NCI-H510A treated with DMSO at 0.1 percent for 48 hours (cell line): ENCODE measurements at places on chromosomes 2 and 18.

DNA sequence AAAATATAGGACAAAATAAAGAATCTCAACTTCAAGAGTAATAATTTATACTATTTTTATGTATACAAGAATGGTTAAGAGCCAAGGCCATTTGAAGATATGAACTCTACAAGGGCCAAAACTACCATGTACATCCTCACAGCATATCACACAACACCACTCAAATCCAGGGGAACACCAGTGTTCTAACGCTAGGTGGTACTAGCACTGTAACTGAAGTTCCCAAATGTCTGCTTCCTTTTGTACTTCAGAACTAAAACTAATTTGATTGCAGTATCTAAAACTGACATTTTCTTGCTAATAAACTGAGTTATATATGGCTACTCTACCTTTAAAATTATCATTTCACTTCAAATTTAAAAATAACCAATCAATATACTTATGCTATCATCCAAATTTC, 47.0 kb downstream of the REV1 start:
- DNase-seq, result no peak

- peak; percentile 14 for DNase-seq
Measured at GRCh38 chr18:45920367-45920766, 46.8 kb downstream of the EPG5 start.

- no peak for DNase-seq
Measured at GRCh38 chr2:160205505-160205904, 5.4 kb upstream of the ITGB6 start.

DNA sequence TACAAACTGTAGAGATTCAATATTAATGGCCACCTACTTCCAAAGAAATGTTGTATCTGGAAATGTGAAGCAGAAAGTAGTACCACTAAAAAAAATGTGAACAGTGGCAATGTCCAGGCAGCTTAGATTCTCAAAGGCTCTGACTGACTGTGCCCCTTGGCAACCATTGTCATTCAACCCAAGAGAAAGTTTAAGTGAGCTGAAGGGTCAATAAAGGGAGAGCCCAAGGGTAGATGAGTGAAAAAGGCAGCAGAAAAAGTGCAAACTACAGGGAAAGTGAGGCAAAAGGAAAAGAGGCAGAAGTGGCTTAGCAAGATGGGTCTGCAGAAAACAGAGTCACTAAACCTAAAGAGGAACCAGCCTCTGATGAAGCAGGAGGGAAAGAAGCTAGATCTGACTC, 802.9 kb downstream of the CPS1 start:
- no peak for DNase-seq

DNA sequence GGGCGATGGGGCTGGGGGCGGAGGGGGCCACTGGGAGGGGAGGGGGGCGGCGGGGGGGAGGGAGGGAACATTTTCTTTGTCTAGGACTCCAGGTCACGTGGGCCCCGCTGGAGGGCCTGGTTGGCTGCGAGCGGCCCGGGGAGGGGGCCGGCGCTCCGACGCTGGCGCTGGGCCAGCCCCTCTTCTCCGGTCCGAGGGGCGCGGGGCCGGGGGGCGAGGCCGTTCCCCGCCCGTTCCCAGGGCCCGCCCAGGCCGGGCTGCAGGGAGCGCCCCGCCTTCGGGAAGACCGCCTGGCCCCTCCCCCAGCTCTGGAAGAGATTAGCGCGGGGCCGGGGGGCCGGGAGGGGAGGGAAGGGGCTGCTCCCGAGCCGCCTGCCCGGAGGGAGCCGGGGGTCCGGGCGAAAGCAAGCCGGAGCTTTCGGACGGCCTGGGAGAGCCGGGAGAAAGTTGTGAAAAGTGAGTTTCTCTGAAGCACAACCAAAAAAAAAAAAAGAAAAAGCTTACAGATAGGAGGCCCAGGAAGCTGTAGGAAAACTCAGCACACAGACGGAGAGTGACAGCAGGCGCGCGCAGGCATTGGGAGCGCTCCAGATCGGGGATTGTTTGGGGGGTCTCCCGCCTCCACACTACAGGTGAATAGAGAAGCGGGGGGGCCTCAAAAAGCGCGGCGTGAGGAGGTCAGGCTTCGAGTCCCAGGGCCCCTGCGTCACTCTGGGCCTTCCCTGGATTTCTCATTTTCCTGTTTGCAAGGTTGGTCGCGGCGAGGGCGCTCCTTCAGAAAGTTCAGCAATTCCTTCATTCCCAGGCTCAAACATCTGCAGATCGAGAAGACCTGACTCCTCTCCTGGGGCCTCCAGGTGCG, 84.1 kb upstream of the POMC start:
- peak; percentile 77 for DNase-seq

GRCh38 chr2:72920318-72921087, 3.2 kb downstream of the EMX1 start:
- DNase-seq, result peak; percentile 28

GRCh38 chr2:24984912-24985311, 13.2 kb upstream of the DNAJC27 start:
- no peak for DNase-seq

GRCh38 chr2:16630463-16630862, 35.2 kb downstream of the CYRIA start:
- DNase-seq, result no peak

DNA sequence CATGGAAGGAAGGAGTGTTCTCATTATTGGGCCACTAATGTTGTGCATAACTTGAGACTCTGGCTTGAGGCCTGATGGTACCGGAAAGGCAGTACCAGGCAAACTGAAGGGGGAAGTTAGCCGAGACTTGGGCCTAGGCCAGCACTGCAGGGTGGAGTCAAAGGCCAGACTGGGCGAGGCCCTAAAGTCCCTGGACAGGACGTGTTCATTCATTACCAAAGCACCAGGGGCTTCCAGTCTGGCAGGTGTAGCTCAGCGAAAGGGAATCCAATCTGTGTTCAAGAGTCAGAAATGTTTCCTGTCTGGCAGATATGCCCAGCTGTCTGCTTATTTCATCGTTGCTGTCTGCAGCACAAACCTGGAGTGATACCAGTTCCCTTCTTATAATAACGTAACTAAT, 4.7 kb upstream of the ITSN2 start:
- DNase-seq, result peak; percentile 32

DNA sequence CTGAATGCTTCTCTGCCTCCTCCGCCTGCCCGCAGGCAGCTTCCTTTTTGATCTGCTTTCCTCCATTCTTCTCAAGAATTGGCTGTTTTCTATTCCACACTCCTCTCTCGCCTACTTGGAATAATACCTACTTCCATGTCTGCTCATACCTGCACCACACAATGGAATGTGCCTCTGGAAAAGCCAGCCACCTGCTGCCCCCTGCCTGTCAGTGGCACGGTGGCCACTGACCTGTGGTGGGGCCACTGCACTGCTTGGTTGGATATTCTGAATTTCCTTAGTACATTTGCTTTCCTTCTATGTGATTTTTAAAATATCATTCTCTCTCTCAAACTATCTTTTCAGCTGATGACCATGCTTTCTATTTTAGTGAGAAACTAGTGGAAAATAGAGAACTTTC, 406.9 kb downstream of the DCDC2C start:
- no peak for DNase-seq

DNA sequence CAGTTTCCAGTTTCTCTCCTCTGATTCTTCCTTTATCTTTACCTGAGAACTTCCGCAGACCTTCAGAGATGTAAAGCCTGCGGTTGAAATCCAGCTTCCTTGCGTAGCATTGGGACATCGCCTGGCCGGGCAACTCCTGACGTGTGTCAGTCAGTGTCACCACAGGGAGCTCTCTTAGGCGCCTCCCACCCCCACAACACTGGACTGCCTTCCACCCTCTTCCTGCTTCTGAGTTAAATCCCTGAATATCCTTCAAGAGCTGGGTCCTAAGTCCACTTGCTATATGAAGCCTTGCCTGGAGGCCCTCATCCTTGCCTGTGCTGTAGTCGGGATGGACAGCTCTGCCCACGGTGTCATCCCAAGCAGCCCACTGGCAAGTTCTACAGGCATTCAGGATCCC, 179.4 kb downstream of the SEPTIN10 start:
- DNase-seq, result no peak

DNA sequence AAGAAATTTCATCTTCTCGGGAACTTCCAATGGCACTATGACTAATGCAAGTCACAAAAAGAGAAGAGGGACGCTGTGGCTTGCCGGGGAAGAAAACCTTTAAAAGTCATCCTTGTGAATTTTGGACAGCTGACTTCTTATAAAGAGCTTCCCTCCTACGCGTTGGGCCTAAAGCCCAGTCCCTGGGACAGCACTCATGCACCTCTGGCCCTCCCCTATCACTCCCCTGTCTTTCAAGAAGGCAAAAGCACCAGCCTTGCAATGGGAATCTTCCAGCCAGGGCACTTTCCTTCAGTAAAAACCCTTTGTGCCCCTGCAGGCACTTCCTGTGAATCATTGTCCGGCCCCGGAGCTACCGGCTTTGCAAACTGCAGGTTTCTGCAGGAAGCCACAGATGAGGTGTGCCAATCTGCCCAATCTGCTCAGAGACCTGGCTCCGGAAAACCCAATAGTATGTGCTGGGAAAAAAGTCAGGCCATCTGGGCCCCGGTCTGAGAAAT, 7.1 kb downstream of the MREG start:
- no peak for DNase-seq

- no peak for DNase-seq
Measured at GRCh38 chr2:36478332-36478738, 119.6 kb downstream of the FEZ2 start.

GRCh38 chr2:144439993-144440392, 79.9 kb downstream of the ZEB2 start:
- no peak for DNase-seq

GRCh38 chr2:20796374-20796791, 26.5 kb downstream of the LDAH start:
- DNase-seq, result no peak

- no peak for DNase-seq
Measured at GRCh38 chr2:26645762-26646161, 4.6 kb upstream of the CIB4 start.

DNA sequence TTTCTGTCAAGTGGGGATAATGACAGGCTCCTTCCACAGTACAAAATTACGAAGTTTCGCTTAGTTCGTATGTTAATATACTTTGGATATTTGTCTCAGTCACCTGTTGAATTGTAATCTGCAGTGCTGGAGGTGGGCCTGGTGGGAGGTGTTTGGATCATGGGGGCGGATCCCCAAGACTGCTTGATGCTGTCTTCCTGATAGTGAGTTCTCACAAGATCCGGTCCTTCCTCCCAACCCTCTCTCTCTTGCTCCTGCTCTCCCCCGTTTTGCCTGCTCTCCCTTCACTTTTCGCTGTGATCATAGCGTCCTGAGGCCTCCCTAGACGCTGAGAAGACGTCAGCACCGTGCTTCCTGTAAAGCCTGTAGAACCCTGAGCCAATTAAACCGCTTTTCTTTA, 97.1 kb upstream of the EPB41L3 start:
- DNase-seq, result no peak

- DNase-seq, result no peak
Measured at GRCh38 chr2:192228685-192229084, 34.0 kb upstream of the TMEFF2 start.

- no peak for DNase-seq
Measured at GRCh38 chr2:230874456-230874855, 9.7 kb downstream of the ITM2C start.

DNA sequence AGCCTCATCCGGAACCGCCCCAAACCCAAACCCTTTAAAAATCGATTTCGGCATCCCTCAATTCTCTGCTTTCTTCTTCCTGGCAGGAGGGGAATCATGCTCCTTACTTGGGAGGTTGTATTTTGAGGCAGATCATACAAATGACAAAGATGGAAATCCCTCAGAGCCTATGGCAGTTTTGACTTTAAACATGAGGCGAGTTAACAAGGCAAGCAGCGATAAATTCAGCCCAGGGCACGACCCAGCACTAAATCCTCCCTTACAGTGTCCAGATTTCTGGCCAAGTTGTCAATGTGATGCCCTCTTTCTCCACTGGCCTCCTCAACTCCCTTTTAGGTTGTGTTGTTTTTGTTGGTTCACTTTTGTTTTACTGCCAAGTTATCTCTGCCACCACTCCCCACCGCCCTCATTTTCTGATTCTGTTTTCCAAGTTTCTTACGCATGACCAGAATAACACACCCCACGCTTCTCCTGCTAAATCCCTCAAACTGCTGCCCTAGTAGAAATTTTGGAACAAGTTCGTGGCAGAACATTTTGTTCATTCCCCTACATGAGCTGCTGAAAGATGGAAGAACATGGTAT, 68.3 kb downstream of the CTAGE1 start:
- DNase-seq, result no peak

GRCh38 chr2:40016151-40016885, 237.3 kb upstream of the THUMPD2 start:
- DNase-seq, result no peak

- DNase-seq, result no peak
Measured at GRCh38 chr2:241739651-241740050, 5.2 kb downstream of the D2HGDH start.

DNA sequence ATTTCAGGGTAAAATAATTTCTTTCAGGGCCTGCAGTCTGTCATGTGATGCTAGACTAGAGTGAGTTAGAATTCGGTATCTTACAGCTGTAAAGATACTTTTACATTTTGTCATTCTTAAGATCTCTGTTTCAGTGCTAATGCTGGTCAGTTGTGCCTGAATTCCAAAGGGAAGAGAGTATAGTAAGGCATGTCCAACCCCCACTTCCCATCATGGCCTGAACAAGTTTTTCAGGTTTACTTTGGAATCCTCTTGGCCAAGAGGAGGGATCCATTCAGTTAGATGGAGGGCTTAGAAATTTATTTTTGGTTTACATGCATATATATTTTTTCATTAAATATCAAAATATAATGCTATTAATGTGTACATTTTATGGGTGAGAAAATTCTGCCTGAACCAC, 596.6 kb downstream of the XIRP2 start:
- DNase-seq, result no peak

GRCh38 chr18:2846636-2847316, at the start of gene EMILIN2:
Gene EMILIN2 (plus strand): TSS chr18:2847006. CDS start chr18:2847189, 183 bp downstream.
- no peak for DNase-seq

- no peak for DNase-seq
Measured at GRCh38 chr2:54603357-54603756, 120.1 kb upstream of the EML6 start.

DNA sequence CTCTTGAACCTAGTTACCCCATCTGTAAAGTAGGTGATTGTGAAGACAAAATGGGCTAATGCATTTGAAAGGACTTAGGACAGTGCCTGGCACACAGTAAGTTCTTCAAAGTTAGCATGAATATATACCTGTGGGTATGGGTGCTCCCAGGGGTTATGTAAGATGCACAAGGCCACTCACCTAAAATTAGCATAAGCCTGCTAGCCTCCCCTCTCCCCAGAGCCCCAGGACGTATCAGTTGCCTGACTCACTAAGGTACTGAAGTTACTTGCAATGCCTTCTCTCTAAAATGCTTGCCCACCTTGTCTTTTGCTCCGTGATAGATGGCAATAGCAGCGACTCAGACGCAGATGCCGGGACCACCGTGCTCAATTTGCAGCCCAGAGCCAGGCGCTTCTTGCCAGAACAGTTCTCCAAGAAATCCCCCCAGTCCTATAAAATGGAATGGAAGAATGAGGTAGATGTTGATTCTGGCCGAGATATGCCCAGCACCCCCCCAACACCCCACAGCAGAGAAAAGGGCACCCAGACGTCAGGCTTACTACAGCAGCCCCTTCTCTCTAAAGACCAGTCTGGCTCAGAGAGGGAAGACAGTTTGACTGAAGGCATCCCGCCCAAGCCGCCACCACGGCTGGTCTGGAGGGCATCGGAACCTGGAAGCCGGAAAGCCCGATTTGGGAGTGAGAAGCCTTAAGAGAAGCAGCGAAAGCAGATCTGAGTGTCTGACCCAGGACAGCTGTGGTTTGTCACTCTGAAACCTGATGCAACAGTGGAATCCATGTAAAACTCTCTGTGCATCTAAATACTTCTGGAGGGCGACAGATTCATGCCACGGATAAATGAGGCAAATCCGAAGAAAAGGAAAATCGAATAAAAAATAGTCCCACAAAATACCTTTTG, 53.8 kb upstream of the TMEM182 start:
- no peak for DNase-seq

GRCh38 chr2:235504441-235505180, 10.8 kb downstream of the AGAP1 start:
- no peak for DNase-seq
